ENCODE measurements at places on chromosomes 16 and 17. TPM values are rescaled to one million over a fixed set of nuclear protein-coding genes. Genes with fewer than 3 reads are reported as not detected.

DNA sequence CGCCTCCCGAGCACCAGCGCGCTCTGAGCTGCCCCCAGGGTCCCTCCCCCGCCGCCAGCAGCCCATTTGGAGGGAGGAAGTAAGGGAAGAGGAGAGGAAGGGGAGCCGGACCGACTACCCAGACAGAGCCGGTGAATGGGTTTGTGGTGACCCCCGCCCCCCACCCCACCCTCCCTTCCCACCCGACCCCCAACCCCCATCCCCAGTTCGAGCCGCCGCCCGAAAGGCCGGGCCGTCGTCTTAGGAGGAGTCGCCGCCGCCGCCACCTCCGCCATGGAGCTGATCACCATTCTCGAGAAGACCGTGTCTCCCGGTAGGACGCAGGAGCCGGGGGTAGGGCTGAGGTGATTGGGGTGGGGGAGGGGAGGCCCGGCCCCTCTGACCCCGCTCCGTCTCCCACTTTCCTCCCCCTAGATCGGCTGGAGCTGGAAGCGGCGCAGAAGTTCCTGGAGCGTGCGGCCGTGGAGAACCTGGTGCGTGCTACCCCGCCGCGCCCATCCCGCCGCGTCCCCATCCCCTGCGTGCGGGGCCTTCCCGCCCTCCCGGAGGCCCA lies 329 bp downstream of the KPNB1 start:
- H3K4me1 ChIP-seq: peaks cover 60% of the 10 kb centered on the region
- H3K27me3 ChIP-seq: no peaks in the 10 kb centered on the region
- H3K4me3 ChIP-seq: peak overlapping the region; percentile 47

- H3K4me3 ChIP-seq: no peak overlapping the region
- peak; percentile 33 for DNase-seq
- no peak overlapping the region for H3K27ac ChIP-seq
- H3K4me1 ChIP-seq: no peaks in the 10 kb centered on the region
- H3K27me3 ChIP-seq: no peaks in the 10 kb centered on the region
Observed at GRCh38 chr17:43880420-43880991, 26.8 kb downstream of the MPP2 start.

DNA sequence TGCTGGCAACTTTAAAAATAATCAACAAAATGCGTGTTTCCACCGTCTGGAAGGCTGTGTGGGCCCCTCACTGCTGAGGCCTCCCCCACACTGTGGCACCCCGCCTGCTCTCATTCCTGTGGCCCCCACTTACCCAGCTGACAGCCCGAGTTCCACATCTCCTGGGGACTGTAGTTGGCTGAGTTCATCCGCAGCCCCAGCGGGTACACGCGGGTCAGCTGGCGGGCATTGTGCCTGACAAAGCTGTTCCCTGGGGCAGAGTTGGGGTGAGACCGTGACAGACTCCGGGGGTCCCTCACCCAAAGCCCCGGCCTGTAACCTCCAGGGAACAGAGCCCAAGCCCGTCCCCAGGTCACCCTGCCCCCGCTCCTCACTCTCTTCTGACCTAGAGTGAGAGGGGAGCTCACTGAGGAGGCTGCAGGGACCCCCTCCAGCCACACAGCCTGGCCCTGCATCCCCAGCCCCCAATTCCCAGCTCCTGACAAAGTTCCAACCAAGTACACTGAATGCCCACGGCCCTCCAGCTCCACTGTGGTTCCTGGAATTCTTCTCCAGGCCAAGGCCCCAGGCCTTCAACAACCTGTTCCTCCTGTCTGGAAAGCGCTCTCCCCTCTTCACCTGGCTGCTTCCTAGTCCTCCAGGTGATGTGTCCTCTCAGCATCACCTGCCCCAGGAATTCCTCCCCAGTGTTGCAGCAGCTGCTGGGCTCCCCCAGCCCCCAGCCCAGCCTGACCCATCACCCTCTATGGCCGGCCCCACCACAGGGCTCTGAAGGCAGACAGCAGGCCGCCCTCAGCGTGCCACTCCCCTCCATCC lies 18.0 kb downstream of the PLCD3 start:
- H3K27ac ChIP-seq: no peak overlapping the region
- H3K36me3 ChIP-seq: no peaks in the 10 kb centered on the region
- H3K27me3 ChIP-seq: no peaks in the 10 kb centered on the region
- H3K4me3 ChIP-seq: no peak overlapping the region
- no peaks in the 10 kb centered on the region for H3K4me1 ChIP-seq
- peak; percentile 22 for DNase-seq

DNA sequence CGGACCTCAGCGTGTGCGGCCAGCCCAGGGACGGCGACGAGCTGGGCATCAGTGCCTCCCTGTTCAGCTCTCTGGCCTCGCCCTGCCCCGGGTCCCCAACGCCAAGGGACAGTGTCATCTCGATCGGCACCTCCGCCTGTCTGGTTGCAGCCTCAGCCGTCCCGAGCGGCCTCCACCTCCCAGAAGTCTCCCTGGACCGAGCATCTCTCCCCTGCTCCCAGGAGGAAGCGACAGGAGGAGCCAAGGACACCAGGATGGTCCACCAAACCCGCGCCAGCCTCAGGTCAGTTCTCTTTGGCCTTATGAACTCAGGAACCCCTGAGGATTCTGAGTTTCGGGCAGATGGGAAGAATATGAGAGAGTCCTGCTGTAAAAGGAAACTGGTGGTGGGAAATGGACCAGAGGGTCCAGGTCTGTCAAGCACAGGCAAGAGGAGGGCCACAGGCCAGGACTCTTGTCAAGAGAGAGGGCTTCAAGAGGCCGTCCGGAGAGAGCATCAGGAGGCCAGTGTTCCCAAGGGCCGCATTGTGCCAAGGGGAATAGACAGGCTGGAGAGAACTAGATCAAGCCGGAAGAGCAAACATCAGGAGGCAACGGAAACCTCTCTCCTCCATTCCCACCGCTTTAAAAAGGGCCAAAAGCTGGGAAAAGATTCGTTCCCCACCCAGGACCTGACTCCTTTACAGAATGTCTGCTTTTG lies 825 bp downstream of the HASPIN start:
- peaks cover 36% of the 10 kb centered on the region for H3K4me1 ChIP-seq
- peak overlapping the region; percentile 74 for H3K27ac ChIP-seq
- H3K36me3 ChIP-seq: no peaks in the 10 kb centered on the region
- no peaks in the 10 kb centered on the region for H3K27me3 ChIP-seq
- H3K4me3 ChIP-seq: peak overlapping the region; percentile 95

DNA sequence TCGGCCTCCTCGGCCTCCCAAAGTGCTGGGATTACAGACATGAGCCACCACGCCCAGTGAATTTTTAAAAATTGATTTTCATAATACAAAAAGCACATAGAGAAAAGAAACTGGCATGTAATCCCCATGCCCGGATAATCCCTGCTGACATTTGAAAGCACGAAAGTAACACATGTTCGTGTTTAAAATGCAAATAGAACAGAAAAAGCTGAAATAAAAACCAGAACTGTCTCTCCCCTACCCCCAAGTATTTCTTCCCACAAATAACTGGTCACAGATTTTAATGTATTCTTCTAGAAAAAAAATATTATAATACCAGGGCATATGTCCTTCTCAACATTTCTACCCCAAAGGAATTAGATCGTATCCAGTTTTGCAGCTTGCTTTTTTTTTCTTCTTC lies 222.9 kb downstream of the SLC39A11 start:
- no peaks in the 10 kb centered on the region for H3K27me3 ChIP-seq
- H3K4me1 ChIP-seq: no peaks in the 10 kb centered on the region
- no peak for DNase-seq

DNA sequence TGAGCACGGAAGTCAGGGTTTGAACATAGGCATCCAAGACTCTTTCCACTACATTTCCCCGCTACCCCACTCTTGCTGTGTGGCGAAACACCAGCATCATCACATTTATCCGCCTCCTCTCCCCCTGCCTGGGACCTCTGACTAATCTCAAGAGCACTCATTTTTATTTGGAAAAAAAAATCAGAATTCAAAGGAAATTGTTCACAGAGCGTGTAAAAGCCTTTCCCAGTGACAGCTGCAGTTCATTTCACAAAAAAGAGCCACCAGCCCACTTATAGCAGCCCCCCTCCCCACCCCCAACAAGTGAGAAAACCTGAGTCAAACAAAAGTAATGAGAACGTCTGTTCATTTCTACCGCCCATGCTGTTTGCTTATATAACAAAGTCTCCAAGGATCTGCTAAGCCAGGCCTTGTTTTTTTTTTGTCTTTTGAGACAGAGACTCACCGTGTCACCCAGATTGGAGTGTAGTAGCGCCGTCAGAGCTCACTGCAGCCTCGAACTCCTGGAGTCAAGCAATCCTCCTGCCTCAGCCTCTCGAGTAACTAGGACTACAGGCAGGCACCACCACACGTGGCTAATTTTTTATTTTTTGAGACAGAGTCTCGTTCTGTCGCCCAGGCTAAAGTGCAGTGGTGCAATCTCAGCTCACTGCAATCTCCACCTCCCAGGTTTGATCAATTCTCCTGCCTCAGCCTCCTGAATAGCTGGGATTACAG lies 48.3 kb upstream of the HAPSTR1 start:
- H3K4me3 ChIP-seq: no peak overlapping the region
- DNase-seq: no peak
- H3K27ac ChIP-seq: no peak overlapping the region
- no peaks in the 10 kb centered on the region for H3K4me1 ChIP-seq
- no peaks in the 10 kb centered on the region for H3K27me3 ChIP-seq

GRCh38 chr16:53822936-53823529 lies 119.1 kb downstream of the FTO start:
- H3K4me1 ChIP-seq: peaks cover 13% of the 10 kb centered on the region
- DNase-seq: peak; percentile 77
- peaks cover 12% of the 10 kb centered on the region for H3K36me3 ChIP-seq
- no peak overlapping the region for H3K27ac ChIP-seq
- H3K27me3 ChIP-seq: no peaks in the 10 kb centered on the region

GRCh38 chr17:77120868-77121267 lies 19.9 kb upstream of the SEC14L1 start:
- H3K27ac ChIP-seq: no peak overlapping the region
- H3K27me3 ChIP-seq: no peaks in the 10 kb centered on the region
- no peaks in the 10 kb centered on the region for H3K4me1 ChIP-seq
- no peaks in the 10 kb centered on the region for H3K36me3 ChIP-seq
- no peak for DNase-seq
- H3K4me3 ChIP-seq: no peak overlapping the region

- no peak overlapping the region for H3K4me3 ChIP-seq
- no peak overlapping the region for H3K27ac ChIP-seq
- no peaks in the 10 kb centered on the region for H3K27me3 ChIP-seq
- DNase-seq: no peak
- no peaks in the 10 kb centered on the region for H3K4me1 ChIP-seq
Observed at GRCh38 chr16:60755907-60756306, 1280.3 kb downstream of the CDH8 start.

GRCh38 chr17:27807567-27808470 lies 7.5 kb upstream of the NOS2 start:
- peak; percentile 71 for DNase-seq
- H3K27me3 ChIP-seq: no peaks in the 10 kb centered on the region
- H3K4me3 ChIP-seq: no peak overlapping the region
- peak overlapping the region; percentile 61 for H3K27ac ChIP-seq

DNA sequence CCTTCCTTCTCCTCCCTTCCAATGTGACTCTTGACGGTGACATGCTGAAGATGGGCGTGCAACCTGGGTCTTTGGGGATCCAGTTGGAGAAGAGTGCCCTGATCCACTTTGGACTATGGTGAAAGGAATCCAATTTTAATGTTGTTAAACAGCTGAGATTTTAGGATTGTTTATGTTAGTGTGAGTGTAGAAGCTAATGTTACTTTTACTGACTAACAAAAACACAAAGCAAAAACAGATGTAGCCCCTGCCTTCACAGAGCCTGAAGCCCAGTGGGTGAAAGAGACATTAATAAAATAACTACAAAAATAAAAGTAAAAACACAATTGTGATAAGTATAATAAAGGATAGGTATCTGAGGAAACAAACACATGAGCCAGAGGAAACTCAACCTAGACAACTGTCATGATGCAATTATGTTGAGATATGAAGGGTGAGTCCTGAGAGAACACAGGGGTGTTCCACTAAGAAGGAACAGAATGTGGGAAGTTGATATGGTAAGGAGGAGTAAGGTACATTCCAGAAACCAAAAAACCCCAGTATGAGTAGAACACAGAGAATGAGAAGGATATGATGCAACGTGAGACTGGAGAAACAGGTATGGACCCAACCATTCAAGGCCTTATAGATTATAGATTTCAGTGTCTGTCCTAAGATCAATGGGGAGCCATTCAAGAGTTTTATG lies 115.1 kb upstream of the PMFBP1 start:
- no peak overlapping the region for H3K27ac ChIP-seq
- DNase-seq: no peak
- H3K4me3 ChIP-seq: no peak overlapping the region

DNA sequence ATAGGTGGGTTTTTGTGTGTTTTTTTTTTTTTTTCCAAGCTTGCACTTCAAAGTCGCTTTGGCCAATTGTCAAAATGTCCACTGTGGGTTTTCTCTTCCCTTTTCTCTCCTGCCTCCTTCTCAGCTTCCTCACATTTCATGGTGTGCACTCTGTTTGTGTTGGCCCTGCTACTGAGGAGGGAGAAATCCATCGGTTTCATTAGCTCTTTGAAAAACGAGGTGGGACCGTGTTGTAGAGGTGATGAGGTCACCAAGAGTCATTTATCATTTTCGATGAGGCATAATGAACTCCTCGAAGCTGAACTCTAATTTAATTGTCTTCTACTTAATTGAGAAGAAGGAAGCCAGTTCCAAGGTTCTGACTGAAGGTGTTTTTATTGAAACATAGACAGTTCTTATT lies 174.4 kb upstream of the TOX3 start:
- no peak overlapping the region for H3K27ac ChIP-seq
- H3K4me3 ChIP-seq: no peak overlapping the region
- DNase-seq: no peak
- H3K27me3 ChIP-seq: no peaks in the 10 kb centered on the region
- no peaks in the 10 kb centered on the region for H3K4me1 ChIP-seq
- H3K36me3 ChIP-seq: no peaks in the 10 kb centered on the region

- H3K4me3 ChIP-seq: no peak overlapping the region
- peaks cover 50% of the 10 kb centered on the region for H3K4me1 ChIP-seq
- H3K27me3 ChIP-seq: no peaks in the 10 kb centered on the region
- H3K27ac ChIP-seq: no peak overlapping the region
- DNase-seq: no peak
Observed at GRCh38 chr17:73833775-73834488, 189.7 kb upstream of the SDK2 start.

DNA sequence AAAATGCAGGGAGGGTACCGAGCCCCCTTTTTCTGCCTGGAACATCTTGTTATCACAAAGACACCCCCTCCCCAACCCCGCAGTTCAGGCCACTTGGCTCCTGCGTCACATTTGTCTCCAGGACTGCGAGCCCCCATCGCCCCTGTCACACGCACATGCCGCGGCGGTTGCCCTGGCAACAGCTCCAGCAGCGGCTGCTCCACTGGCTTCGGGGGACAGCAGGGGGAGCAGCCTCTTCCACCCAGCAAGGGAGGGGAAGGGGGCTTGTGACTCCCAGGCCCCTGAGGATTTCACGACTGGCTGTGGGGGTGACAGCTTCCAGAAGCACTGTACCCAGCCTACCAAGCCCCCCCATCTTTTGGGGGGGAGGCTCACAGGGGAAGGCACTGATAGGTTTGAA lies 2.6 kb downstream of the BAIAP3 start:
- no peaks in the 10 kb centered on the region for H3K36me3 ChIP-seq
- H3K27me3 ChIP-seq: peaks cover 17% of the 10 kb centered on the region
- H3K4me3 ChIP-seq: no peak overlapping the region
- H3K4me1 ChIP-seq: peaks cover 31% of the 10 kb centered on the region
- no peak for DNase-seq
- no peak overlapping the region for H3K27ac ChIP-seq

The MYO1C gene
- 30.9 TPM for total RNA-seq

The PYY gene
- total RNA-seq: not detected

The TBC1D3 gene
- total RNA-seq: not detected

The CSF3 gene
- total RNA-seq: not detected

The CMTR2 gene
- total RNA-seq: 28.5 TPM
